ENCODE measurements at places on chromosomes 6 and 20.

DNA sequence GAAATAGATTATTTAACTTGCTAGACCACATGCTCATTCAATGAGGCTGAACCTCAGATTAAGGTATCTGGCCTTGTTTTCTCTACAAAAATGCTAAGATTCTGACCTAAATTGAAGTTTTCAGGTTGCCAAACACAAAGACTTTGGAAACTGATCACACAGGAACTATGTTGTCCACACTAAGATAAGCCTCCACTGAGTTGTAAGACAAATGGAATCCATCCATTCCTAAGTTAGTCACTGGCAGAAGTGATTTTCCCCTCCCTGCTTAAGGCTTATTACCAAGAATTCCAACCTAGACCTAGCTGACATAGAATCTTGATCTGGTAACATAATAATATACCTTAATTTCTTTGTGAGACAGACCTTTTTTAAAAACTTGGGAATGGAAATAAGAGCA, 608.1 kb downstream of the TENT5A start:
- no peak for DNase-seq

DNA sequence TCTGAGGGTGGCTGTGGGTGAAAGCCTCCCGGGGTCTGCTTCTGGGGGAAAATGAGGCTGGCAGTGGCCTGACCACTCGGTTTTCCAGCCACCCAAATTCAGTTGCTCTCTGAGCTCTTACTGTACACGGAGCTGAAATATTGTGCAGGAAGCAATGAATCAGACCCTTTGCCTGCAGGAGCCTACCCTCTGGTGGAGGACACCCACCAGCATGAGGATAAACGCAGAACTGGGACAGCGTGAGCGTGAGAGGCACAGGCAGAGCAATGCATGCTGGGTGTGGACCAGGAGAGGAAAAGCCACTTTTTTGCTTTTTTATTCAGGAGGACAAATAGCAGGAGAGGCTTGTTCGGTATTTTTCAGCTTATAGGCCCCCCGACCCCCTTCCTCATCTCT, 298.0 kb downstream of the QKI start:
- no peak for DNase-seq

- DNase-seq, result no peak
These were observed 5.2 kb downstream of the SLC35D3 start for GRCh38 chr6:136927292-136927691.

GRCh38 chr6:36210182-36210581, 13.6 kb downstream of the BRPF3 start:
- DNase-seq, result no peak
